CD4-positive, alpha-beta T cell (primary cell): ENCODE measurements at places on chromosomes 12 and 14. TPM values are rescaled to one million over a fixed set of nuclear protein-coding genes. Genes with fewer than 3 reads are reported as not detected.
A peak's percentile ranks its signal among the peaks of the same experiment; 100 is the strongest.

DNA sequence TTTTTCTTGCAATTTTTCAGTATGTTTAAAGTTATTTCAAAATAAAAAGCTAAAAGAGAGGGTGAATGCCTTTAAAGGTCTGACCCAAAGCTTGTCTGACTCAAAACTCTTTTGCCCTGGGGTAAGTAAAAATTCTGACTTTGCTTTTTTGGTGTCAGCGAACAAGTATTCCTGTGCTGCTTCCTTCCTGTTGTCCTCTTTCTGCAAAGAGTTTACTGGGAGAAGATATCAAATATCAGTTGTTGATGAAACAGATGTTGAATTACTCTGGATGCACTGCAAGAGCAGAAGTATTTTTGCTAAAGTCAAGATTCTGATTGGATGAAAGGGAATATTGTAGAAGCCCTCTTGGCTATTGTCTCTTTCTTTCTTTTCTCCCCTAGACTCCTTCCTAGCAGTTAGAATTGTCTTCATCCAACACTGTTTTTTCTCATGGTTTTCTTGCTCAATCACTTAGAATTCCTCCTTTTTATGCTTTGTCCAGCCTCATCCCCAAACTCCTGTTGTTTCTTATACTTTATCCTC, 62.0 kb downstream of the DACT1 start:
- no peak for DNase-seq

The NGB gene
- not detected for total RNA-seq

GRCh38 chr12:118827047-118827446, 154.3 kb upstream of the SRRM4 start:
- no peak for DNase-seq

The VTI1B gene
- 24.4 TPM for total RNA-seq

DNA sequence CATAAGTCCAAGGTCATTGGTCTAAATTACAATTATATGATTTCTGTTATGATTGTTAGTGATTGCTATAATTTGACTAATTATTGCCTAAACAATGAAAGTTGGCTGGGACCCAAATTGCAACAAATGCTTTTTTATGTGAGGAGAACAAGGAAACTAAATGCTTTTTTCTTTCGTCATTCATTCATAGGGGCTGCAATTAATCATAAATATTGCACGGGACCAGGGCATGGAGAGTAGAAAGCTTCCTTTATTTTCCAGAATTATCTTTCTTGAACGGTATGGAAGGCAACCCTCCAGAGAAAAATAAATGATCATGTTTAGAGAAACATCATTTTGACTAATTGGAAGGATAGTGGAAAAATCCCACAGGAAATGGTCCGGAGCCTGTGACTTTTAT, 32.6 kb upstream of the ARHGAP5 start:
- DNase-seq, result no peak

The GLIPR1L2 gene
- total RNA-seq, result 0.44 TPM

- DNase-seq, result no peak
Measured at GRCh38 chr14:56304456-56304855, 186.2 kb downstream of the PELI2 start.

DNA sequence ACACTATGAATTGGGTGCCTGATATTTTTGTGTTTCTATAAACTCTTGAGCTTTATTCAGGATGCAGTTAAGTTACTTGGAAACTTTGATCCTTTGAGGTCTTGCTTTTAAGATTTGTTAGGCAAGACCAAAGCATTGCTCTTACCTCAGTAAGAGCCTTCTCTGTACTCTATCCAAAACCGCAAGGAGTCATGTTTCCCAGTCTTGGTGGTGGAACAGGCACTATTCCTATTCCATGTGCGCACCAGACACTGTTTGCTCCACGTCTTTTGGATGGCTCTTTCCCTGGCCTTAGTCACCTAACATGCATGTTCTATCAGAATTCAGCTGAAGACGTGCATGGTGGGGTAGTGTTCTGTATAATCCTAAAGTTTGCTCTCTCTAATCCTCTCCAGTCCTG, 23.5 kb downstream of the CSRP2 start:
- no peak for DNase-seq

The DHH gene
- 0.71 TPM for total RNA-seq

- no peak for DNase-seq
Measured at GRCh38 chr12:48446161-48446776, 26.1 kb upstream of the ANP32D start.

The ACACB gene
- total RNA-seq, result 30.3 TPM

DNA sequence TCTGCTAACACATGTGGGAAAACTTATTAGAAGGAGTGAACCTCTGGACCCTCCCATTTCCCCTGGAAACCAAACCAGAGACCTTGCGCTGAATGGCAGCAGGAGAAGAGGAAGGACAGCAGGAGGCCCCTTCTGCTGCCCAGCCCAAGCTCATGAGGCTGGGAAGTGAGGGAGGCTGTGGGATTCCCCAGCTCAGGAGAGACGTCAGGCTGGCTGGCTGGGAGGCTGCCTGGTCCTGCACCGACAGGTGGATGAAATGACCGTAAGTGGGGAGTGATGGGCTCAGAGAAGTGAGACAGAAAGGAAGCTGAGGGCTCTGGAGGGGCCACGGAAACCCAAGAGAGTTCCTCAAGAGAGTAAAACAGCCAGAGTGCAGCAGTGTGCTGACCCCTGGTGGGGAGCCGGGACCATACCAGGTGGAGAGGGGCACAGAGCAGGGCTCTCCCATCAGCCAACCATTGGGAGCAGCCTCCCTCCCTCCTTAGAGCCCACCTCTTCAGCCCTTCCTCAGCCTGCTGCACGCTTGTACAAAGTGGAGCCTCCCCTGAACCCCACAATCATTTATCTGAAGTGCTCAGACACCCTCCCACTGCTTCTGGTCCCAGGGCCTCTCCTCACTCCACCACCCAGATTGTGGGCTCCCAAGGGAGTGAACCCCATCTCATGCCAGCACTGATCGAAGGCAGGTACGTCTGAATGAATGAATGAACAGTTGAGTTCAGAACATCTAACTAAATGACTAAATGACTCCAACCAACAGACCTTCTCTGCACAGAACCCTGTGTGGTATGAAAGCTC, 14.0 kb downstream of the TAMALIN start:
- peak; percentile 79 for DNase-seq

The ACOT6 gene
- total RNA-seq, result not detected
